BJ (cell line): ENCODE measurements at places on chromosomes 7 and 10. TPM values are rescaled to one million over a fixed set of nuclear protein-coding genes. Genes with fewer than 3 reads are reported as not detected.

DNA sequence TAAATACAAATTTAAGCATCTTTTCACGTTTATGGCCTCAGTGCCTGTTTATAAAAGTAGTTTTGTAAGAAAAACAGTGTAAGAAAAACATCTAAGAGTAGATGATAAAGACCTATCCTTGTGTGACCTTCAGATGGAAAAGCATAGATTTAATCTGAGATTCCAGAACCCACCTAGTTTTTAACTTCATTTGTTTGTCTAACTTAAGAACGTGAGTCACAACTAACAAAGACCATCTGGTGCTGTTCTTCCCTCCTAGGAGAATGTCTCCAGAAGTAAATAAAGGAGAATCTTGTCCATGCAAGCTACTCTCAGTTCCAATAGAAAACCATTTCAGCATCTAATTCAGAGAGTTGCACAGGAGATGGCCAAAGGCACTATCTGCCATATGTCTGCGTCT is 265.4 kb upstream of the C7orf33 start:
- no peak for DNase-seq

GRCh38 chr7:101891936-101892640 is 74.7 kb downstream of the CUX1 start:
- DNase-seq: no peak

DNA sequence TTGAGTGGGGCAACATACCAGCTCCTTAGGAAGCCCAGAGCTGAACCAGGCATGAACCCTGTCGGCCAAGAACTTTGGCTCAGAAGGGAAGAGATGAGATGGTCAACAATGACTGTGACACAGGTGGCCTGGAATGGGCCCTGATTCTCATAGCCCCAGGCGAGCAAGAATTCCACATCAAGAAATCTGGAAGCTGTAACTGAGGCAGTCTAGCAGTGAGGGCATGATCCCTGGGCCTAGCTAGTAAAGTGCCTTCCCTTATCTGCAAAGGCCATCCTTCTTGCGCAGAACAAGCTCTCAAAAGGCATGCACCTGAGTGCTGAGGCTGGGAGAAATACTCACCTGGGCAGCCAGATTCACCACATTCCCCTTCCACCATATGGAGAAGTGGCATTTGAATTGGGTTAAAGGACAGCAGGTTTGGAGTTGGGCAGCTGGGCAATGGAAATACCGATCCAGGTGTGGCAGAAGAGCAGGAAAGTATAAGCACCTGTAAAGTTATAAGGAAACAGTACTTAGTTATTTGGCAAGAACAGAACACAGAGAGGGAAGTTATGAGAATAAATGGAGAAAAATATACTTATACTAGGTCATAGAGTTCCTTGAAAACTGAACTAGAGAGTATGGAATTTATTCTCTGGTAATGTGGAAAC is 78.6 kb upstream of the CAPZA2 start:
- DNase-seq: no peak

- no peak for DNase-seq
Measured at GRCh38 chr7:111492234-111492633, 70.1 kb downstream of the IMMP2L start.

- DNase-seq: no peak
Measured at GRCh38 chr10:48651293-48651692, 33.4 kb upstream of the WDFY4 start.

GRCh38 chr10:98456043-98456570 is 9.4 kb upstream of the HPS1 start:
- no peak for DNase-seq

DNA sequence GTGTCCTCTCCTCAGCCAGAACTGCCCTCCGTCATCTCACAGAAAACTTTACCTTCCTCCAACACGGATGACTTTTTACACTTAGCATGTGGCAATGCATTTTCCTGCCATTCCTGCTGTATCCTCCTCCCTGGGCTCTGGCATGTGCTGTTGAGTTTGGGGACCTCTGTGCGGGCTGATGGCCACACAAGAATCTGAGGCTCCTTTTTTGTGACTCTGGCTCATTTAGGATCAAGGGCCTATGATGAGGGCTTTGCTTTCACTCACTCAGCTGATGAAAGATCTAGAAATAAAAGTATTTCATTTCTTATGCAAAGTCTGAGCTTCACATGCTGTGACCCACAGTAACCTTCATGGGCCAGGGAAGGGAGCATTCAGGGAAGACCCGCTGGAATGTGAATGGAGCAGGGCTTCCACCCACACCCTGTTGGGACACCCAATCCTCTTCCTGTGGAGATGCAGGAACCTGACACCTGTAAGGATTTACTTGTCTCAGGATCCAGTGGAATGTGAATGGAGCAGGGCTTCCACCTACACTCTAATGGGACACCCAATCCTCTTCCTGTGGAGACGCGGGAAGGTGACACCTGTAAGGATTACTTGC is 500.3 kb upstream of the MKI67 start:
- no peak for DNase-seq

GRCh38 chr7:7969306-7970236 is 975 bp downstream of the GLCCI1 start:
- DNase-seq: no peak

DNA sequence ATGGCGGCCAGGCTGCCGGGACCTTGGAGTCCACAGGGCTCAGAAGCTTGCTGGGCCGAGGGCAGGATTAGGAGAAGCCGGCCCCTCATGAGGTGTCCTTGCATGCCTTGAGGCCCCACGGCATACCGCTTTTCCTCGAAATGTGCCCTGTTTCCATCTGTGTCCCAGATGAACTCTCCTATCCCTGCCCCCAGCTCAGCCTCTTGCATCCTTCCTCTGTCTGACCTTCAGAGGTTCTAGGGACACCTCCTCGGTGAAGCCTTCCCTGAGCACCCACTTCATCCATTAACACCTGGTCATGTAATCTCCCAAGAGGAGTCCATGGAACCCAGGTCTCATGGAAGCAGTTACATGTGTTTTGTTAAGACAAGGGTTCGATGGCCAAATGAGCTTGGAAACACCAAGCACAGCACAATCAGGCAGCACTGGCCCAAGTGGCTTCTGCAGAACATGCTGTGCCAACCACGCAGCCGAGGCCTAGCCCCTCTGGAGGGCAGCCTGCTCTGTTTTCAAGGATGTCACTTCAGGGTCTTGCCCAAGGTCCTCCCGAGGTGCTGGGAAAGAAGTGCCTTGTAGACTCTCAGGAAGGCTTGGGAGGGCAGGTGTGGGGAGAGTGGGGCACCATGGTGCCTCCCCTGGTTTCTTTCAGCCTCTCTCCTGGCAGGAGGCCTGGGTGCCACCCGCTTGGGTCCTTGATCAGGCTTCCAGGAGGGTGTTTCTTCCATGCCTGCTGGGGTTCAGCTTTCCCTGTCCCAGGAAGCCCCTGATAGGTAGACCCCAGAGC is 124.3 kb downstream of the NEURL1 start:
- DNase-seq: no peak

GRCh38 chr7:94298943-94299342 is 95.8 kb upstream of the COL1A2 start:
- DNase-seq: peak; percentile 45

GRCh38 chr7:81190997-81191768 is 272.3 kb upstream of the SEMA3C start:
- no peak for DNase-seq

- no peak for DNase-seq
Measured at GRCh38 chr10:5484205-5484604, 15.2 kb downstream of the CALML5 start.

PTPRZ1 gene
- polyA plus RNA-seq: not detected in 2 replicates

PRXL2A gene
- 1.0 and 1.3 TPM in 2 replicates for polyA plus RNA-seq

SEMA4G gene
- 4.2 and 4.3 TPM in 2 replicates for polyA plus RNA-seq

ADAM22 gene
- 0.04 and 0.06 TPM in 2 replicates for polyA plus RNA-seq

SCIN gene
- 0.06 and 0.17 TPM in 2 replicates for polyA plus RNA-seq
